ENCODE measurements at places on chromosomes 2 and 18.

DNA sequence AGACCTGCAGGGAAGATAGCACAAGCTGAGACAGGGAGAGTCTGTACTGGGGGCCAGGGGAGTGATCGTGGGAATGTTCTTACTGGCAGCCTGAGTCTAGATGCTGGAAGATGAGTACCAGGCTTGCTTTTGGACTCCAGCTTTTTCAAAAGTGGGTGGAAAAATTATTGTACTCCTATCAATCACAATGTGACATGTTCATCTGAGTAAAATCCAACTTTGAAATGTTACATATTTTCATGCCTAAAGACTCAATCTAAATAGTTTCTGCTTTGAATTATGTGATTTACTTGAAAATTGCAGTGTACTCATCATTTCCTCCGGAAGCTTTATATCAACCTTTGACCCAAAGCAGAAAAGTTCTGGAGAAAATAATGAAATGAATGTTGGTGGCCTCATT, 49.7 kb upstream of the ST3GAL5 start:
- no peak for DNase-seq
- H3K27me3 ChIP-seq = no peaks in the 10 kb centered on the region
- no peaks in the 10 kb centered on the region for H3K4me1 ChIP-seq
- H3K27ac ChIP-seq = no peak overlapping the region
- H3K36me3 ChIP-seq = no peaks in the 10 kb centered on the region

- no peak for DNase-seq
- no peaks in the 10 kb centered on the region for H3K36me3 ChIP-seq
- no peaks in the 10 kb centered on the region for H3K4me1 ChIP-seq
- no peak overlapping the region for H3K4me3 ChIP-seq
- peaks cover 9% of the 10 kb centered on the region for H3K27me3 ChIP-seq
Measured at GRCh38 chr2:47221946-47222345, 66.8 kb upstream of the STPG4 start.

- no peak overlapping the region for H3K4me3 ChIP-seq
- no peaks in the 10 kb centered on the region for H3K36me3 ChIP-seq
- H3K27ac ChIP-seq = no peak overlapping the region
- no peaks in the 10 kb centered on the region for H3K27me3 ChIP-seq
- no peaks in the 10 kb centered on the region for H3K4me1 ChIP-seq
Measured at GRCh38 chr18:41938445-41938844, 16.6 kb upstream of the PIK3C3 start.

- H3K27me3 ChIP-seq = no peaks in the 10 kb centered on the region
- no peak overlapping the region for H3K4me3 ChIP-seq
Measured at GRCh38 chr18:54255141-54255540, 14.2 kb upstream of the POLI start.

- H3K36me3 ChIP-seq = no peaks in the 10 kb centered on the region
- no peak for DNase-seq
- H3K4me1 ChIP-seq = no peaks in the 10 kb centered on the region
- no peaks in the 10 kb centered on the region for H3K27me3 ChIP-seq
Measured at GRCh38 chr2:206873423-206873822, 65.9 kb upstream of the CPO start.

DNA sequence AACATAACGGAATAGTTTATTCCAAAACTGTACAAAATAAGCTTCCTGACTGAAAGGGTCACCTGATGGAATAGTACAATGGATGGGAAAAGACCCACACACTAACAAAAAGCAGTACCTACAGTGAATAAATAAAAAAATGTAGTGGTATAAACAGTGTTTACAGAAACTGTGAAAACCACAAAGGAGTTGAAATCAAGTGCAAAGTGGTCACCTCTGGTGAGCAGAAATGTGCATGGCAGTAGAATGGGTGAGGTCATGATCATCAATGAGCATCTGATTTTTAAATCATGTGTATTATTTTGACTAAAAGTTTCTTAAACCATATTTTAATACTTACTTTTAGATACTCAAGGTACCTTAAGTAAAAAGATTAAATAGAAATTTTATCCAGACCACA, 11.4 kb downstream of the WDSUB1 start:
- H3K36me3 ChIP-seq = peaks cover 48% of the 10 kb centered on the region
- no peak overlapping the region for H3K27ac ChIP-seq
- no peaks in the 10 kb centered on the region for H3K27me3 ChIP-seq
- no peaks in the 10 kb centered on the region for H3K4me1 ChIP-seq

DNA sequence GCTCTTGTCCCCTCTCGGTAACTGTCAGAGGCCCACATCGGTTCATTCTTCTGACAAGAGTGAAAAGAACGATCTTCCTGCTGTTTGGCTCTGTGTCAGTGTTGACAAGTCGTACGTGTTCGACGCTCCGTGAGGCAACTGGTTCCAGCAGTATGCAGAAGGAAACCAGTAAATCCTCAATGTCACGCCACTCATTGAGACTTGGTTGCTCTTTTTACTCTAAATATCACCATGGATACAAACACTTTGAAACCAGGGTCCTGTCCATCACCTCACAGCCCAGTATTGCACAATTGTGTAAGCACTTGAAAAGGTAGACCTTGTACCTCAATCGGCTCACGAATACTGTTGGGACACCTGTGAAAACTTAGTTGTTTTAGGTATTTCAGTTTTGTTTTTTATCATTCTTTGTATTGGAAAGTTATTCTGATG, 136.4 kb downstream of the ZNF407 start:
- no peak overlapping the region for H3K4me3 ChIP-seq
- H3K36me3 ChIP-seq = no peaks in the 10 kb centered on the region
- H3K27ac ChIP-seq = no peak overlapping the region
- H3K27me3 ChIP-seq = no peaks in the 10 kb centered on the region
- H3K4me1 ChIP-seq = no peaks in the 10 kb centered on the region

GRCh38 chr2:219578811-219579613, 6.9 kb downstream of the INHA start:
- H3K4me3 ChIP-seq = no peak overlapping the region
- no peak overlapping the region for H3K27ac ChIP-seq
- DNase-seq = no peak
- no peaks in the 10 kb centered on the region for H3K4me1 ChIP-seq

DNA sequence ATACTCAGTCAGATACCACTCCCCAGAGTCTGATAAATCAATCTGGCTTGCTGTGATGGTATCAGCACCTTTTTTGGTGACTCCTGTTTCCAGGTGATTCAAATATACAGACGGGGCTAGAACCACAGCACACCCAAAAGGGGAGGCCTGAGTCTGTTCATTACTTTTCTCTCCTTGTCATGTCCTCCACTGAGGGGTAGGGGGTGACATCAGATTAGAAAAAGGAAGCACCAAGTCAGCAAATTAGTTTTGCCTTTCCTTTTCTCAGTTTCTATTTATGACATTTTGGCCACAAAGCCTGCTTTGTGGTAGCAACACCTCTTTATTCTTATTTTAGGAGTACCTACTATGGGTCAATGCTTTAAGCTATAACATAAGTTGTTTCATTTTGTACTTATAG, 127.4 kb downstream of the CCDC102B start:
- H3K4me1 ChIP-seq = no peaks in the 10 kb centered on the region
- H3K4me3 ChIP-seq = no peak overlapping the region
- H3K27ac ChIP-seq = no peak overlapping the region

DNA sequence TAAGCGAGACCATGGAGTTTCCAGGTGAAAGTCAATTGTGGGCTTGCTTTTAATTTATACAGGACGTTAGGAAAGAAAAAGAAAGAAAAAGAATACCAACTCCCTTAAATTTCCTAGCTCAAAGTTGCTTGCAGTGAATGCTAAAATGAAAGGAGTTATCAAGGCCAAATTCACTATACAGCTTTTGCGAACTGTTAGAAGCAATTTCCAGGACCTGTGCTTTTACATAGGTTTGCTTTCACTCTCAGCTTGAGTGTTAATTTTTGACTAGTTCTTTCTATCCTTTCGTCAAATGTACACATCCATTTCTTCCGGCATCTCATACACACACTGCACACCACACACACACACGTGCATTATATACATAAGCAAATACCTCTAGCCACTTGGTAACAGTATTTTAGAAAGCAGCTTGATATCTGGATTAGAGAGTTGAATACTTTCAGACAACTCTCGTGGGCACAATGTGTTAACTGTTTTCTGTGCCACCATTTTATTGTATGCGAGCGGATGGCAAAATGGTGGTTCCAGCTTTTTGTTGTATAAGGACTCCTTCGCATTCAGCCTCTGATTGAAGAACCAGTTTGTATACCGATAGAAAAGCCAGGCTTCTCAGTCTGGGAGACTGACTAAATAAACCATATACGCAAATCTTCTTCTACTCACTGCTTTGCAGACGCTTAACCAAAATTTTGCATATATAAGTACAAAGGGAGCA, 381.8 kb downstream of the MTX2 start:
- no peak for DNase-seq
- no peaks in the 10 kb centered on the region for H3K36me3 ChIP-seq
- H3K4me3 ChIP-seq = no peak overlapping the region

GRCh38 chr2:119732601-119733164, 27.0 kb upstream of the PTPN4 start:
- no peaks in the 10 kb centered on the region for H3K4me1 ChIP-seq
- no peak for DNase-seq
- no peaks in the 10 kb centered on the region for H3K36me3 ChIP-seq
- H3K4me3 ChIP-seq = no peak overlapping the region
- no peak overlapping the region for H3K27ac ChIP-seq

DNA sequence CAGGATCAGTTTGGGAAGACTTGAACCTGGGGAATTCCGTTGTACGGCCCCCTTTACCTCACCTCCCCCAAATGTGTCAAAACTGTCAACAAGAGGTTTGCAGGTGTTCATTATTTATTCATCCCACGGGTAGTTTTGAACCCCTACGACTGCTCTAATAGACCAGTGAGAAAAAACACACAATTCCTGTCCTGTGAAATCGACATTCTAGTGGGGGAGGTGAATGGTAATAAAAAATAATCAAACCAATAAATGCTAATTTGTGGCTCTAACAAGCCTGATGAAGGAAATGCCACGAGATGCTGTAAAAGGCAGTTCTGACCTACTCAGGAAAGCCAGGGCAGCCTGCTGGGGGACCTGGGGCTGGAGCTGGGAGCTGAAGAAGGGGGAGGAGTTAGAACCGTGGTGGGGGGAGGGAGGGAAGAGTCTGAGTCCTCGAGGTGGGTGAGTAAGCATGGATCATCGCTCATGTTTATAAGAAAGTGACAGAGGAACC, 463 bp upstream of the DNAJB2 start:
- peak overlapping the region; percentile 61 for H3K27ac ChIP-seq
- H3K4me3 ChIP-seq = peak overlapping the region; percentile 19
- no peak for DNase-seq
- H3K4me1 ChIP-seq = peaks cover 27% of the 10 kb centered on the region
- no peaks in the 10 kb centered on the region for H3K27me3 ChIP-seq

GRCh38 chr2:96792772-96793749, 23.0 kb upstream of the CNNM3 start:
- H3K27me3 ChIP-seq = no peaks in the 10 kb centered on the region
- H3K36me3 ChIP-seq = peaks cover 12% of the 10 kb centered on the region
- H3K4me1 ChIP-seq = no peaks in the 10 kb centered on the region
- no peak overlapping the region for H3K27ac ChIP-seq
- H3K4me3 ChIP-seq = no peak overlapping the region

DNA sequence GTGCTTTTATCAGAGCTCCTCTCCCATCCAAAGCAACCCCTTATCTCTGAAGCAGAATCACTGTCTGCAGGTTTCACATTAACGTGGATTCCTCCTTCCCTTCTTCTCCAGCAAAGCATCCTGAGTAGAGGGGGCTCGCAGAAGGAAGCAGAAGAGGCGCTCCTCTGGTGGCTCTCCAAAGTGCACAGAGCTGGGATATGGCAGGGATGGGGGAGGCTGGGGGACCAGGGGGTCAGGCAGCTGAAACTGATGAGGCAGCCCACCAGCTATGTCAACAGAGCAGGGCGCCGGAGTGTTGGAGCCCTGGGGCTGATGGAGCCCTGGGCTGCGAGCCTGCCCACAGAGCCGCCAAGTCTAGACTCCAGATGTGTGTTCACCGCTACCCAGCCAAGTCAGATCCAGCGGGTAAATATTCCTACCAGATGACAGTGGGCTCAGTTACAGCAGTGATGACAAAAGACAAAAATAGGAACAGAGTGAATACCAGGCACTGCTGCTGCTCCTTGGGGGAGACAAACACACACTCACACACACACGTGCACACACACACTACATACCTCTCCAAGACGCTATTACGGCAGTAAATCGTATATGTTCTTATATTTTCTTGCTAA, 678.3 kb upstream of the ID2 start:
- H3K4me1 ChIP-seq = no peaks in the 10 kb centered on the region
- H3K4me3 ChIP-seq = no peak overlapping the region
- H3K27ac ChIP-seq = no peak overlapping the region
- DNase-seq = no peak
- H3K27me3 ChIP-seq = no peaks in the 10 kb centered on the region

DNA sequence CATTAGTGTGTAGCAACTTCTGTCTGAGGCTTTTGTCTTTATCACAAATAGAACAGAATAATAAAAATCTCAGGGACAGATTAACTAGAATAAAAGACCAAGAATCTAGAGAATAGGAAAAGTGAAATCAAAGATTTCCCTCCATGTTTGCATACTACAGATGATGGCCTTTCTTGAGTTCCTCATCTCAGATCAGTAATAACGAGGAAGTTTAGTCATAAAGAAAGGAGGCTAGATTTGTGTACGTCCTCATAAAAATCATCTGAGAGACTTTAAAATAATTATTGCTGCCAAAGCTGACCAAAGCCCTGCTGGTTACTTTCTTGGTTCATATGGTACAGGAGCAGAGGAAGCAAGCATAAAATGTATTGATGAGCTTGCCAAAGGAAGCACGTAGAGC, 117.3 kb downstream of the MIB1 start:
- H3K4me1 ChIP-seq = no peaks in the 10 kb centered on the region
- H3K36me3 ChIP-seq = peaks cover 64% of the 10 kb centered on the region
- no peak overlapping the region for H3K4me3 ChIP-seq

DNA sequence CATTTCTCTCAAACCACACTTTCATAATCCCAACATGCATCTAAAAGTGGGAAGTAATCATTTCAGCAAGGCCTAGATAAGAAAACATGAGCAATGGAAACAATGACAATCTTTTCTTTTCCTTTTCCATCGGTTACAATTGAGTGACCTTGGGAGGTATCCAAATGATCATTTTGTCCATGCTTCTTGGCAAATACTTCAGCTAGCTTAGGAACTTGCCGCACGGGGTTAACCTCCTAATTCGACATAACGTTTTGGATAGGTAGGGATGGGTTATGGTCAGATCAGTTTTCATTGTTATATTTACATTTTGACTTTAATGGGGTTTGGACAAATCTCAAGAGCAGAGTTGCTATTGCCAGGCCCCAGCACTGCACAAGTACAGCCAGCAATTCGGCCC, 4.6 kb upstream of the PTPRM start:
- H3K27me3 ChIP-seq = no peaks in the 10 kb centered on the region
- no peak overlapping the region for H3K27ac ChIP-seq
- H3K4me3 ChIP-seq = no peak overlapping the region
- H3K4me1 ChIP-seq = no peaks in the 10 kb centered on the region
- no peaks in the 10 kb centered on the region for H3K36me3 ChIP-seq
